GM04504 (cell line): ENCODE measurements at places on chromosomes 6 and 20.
A peak's percentile ranks its signal among the peaks of the same experiment; 100 is the strongest.

- no peak for DNase-seq
These were observed 14.7 kb downstream of the FILIP1 start for GRCh38 chr6:75478929-75479328.

DNA sequence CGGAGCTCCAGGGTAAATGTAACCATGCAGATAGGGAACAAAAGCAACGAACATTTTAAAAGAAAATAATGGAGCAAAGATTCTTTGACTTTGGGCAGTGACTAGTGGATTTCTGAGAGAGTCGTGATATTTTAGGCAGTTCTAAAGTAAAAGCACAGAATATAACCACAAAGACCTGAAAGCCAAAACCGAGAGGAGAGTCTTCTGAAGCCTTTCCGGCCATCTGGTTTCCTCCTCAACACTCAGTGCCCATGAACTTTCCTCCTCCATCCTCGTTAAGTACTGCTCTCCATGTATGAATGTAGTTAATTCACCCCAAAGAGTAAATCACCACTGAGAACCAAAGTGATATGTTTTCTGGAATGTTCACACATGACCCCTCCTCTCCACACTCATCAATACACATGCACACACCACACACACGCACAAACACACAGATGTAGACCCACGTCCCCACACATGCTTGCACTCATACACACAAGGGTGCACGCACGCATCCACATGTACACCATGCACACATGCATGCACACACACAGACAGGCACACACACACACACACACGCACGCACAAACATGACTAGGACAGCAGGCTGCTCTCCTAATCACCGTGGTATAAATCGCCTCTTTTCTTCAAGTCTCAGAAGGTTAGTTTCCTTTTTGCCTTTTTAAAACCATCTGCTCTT lies 109.5 kb downstream of the MYLK4 start:
- DNase-seq, result no peak

DNA sequence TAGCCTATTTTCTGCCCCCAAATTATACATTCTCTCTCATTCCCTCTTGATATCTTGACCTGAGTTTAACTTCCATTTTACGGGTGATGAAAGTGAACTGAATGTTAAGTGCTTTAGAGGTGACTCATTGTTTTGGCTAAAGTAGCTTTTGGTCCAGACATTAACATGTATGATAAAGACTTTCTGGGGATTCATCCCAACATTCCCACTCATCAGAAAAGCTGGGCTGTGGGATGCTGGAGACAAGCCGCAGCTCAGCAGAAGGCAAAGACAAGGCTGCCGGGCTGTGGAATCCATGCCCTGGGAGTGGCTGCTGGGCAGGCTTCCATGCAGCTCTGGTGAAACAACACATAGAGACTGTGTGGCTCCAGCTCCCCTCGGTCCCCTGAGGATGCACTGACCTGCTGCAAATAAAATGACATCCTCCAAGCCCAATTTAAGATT lies 89.9 kb upstream of the SYNDIG1 start:
- DNase-seq, result no peak

- no peak for DNase-seq
These were observed 1007.9 kb upstream of the CITED2 start for GRCh38 chr6:140382355-140382754.

- DNase-seq, result no peak
These were observed 52.4 kb downstream of the SYNJ2 start for GRCh38 chr6:158033751-158034702.

GRCh38 chr6:138673346-138674014 lies 100.1 kb upstream of the CCDC28A start:
- DNase-seq, result no peak

- no peak for DNase-seq
These were observed 44.0 kb downstream of the PAK5 start for GRCh38 chr20:9794831-9795230.

DNA sequence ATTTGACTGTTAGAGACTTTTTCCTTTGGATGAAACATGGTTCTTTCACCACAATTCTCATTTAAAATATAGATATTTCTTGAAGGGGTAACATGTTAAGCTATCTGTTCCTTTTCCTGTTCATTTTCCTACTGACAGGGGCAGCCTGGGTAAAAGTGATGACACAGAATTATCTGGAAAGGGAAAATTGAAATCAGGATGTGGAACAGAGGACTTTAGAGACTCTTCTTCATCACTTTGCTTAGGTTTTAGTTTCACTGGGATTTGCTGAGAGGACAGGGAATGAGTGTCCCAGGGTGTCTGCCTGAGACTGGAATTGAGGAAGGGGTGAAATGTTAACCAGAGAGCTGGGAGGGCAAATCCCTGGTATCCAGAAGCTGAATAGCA lies 116.0 kb downstream of the RNF144B start:
- no peak for DNase-seq

DNA sequence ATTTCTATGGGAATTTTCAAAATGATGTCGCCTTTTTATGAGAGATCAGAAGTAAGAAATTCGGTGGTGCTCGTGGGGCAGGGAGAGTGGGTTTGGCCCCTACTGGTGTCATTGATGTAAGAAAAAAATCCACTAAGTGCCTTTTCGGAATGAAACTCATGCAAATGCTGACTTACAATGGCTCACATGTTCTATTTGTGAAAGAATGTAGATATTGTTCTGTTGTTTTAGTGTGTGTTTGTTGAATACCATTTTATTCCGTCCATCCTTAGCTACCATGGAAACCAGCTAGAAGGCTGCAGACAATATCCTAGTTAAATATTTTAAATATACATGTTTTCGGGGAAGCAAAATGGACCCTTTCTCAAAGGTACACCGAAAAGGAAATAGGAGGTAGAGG lies 304.9 kb downstream of the TAF4 start:
- no peak for DNase-seq

DNA sequence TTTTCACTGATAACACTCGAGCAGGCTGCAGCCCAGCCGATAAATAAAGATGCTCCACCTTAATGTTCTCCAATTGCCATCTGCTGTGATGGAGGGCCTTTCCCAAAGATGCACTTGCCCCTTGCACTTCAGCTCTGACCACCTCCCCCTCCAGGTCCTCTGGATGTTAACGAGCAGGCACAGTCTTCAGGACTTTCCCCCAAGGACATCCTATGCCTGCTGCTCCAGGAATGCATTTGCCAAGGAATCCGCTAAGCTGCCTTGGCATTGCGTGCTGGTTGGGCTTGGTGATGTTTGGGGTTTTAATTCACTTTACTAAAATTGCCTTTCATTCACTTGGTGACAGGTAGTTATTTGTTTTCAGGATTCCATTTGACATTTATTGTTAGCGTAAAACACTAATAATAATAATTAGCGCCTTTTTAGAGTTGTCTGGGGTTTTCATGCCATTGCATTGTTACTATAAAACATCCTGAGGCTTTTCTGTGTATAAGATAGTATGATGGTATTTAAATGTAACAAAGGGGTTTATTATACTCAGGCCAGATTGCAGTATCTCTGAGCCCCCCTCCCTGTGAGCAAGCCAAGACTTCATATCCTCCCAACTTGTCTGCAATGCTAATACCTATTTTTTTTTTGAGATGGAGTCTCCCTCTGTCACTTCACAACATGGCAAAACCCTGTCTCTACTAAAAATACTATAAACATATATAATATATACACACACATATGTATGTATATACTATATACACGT lies 66.7 kb upstream of the TSHZ2 start:
- DNase-seq, result no peak

GRCh38 chr20:664151-664550 lies 11.2 kb upstream of the SRXN1 start:
- DNase-seq, result no peak

DNA sequence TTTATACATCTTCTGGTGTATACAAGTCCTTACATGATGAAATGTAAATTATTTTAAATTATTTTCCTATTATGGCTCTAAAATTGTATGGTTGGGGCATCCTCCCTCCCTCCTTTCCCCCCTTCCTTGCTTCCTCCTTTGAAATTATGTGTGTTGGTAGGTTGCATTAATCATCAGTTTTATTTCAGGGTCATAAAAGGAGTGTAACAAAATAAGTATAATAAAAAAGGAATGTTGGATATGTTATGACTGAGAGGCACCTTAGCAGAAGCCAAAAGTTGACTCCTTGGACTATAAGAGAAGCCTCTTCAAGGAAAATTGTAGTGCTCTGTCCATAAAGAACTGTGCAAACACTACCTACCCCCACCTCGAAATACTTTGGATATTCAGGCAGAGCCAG lies 46.6 kb upstream of the PTPRK start:
- no peak for DNase-seq

- DNase-seq, result no peak
These were observed 24.5 kb downstream of the KIAA0408 start for GRCh38 chr6:127434651-127435050.

- no peak for DNase-seq
These were observed 84.8 kb downstream of the ELOVL5 start for GRCh38 chr6:53263917-53264316.

GRCh38 chr6:20511852-20512251 lies 22.4 kb upstream of the CDKAL1 start:
- DNase-seq, result no peak

DNA sequence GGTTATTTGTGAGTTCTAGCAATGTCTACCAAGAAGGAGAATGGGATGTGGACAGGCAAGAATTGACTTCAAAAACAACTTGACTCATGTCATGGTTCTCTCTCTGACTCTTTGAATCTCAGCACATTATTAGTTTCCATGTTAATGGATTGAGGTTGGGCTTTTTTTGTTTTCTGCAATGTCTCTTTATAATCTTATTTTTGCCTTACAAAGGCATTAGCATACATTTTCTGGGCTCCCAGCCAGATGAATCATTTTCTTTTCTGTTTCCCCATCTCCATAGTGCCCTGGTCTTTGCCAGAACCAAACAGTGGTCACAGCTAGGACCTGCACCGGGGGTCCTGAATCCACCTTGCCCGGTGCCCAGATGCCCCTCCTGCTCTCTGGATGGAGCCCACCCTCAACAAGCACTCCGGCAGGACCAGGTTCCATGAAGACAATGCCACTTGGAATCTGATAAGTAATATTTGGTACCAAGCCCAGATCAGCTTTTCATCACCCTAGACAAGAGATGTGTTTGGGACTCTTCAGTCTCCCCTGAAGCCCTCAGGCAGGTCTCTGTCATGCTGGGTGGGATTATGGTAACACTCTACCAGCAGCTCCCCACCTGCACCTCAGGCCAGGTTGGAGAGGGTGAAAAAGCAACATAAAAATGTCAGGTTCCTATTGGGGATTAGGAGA lies 266.7 kb upstream of the SULF2 start:
- DNase-seq, result peak; percentile 70

DNA sequence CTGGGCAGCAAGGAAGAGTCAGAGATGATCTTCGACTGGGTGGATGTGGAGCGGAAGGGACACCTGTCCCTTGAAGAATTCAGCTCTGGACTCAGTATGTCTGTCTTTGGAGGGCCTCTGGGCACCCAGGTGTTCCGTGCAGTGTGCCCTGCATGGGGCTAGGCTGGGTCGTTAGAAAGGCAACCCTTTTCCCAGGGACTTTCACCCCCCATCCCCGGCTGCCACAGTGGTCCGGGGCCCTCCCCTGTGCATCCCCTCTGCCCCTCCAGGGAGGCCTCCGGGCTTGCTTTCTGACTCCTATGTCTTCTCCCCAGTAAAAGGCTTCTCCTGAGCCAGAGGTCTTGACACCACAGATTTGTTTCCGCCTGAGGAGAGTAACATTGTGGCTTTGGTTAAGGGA lies 16.2 kb downstream of the RAB44 start:
- no peak for DNase-seq

DNA sequence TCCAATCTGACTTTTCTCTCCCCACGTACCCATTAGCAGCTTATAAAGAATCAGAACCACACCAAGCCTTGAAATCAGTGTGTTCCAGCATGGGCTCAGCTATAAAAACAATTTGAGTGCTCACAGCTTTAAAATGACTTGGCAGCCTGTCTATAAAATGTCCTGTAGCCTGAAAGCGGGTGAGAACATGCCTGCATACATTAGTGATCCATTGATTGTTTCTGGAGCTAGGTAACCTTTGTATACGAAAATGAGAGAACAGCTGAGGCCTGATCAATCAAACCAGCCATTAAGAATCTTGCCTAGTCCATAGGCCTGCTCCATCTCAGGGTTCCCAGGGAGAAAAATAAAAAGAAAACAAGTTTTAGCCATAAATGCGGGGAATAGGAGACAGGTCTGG lies 245.8 kb upstream of the SULF2 start:
- no peak for DNase-seq

DNA sequence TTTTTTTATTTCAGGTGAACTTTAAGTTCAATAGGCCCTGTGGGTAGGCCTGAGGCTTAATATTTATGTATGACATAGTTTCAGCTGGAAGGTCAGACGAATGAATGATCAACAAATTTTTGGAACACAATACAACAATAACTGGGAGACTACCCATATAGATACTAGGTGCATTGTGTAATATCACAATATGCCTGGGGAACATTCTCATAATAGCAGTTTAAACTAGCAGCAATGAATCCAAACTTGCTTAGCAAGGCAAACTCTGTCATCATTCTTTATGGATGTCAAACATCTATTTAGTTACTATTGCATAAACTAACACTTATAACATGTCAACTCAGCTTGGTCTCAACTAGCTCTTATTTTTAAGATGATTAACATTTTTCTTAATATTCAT lies 49.3 kb downstream of the ELOVL4 start:
- DNase-seq, result no peak

DNA sequence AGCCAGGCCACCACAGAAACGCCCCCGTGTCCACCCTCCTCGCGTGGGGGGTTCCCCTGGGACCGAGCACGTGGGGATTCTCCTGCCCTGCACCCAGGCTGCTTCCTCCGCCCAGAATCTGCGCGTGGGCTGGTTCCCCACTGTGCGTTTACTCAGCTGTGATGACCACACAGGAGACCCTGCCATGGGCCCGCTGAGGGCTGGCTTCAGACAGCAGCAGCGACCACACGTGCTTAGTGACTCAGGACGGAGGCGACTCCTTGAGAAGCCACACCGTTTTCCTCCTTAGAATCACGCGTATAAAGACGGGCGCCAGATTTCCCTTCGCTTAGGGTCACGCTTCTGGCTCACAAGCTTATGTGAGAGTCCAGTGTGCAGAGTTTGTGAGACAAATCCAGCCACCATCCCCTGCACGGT lies 63.9 kb upstream of the PDE10A start:
- DNase-seq, result no peak

DNA sequence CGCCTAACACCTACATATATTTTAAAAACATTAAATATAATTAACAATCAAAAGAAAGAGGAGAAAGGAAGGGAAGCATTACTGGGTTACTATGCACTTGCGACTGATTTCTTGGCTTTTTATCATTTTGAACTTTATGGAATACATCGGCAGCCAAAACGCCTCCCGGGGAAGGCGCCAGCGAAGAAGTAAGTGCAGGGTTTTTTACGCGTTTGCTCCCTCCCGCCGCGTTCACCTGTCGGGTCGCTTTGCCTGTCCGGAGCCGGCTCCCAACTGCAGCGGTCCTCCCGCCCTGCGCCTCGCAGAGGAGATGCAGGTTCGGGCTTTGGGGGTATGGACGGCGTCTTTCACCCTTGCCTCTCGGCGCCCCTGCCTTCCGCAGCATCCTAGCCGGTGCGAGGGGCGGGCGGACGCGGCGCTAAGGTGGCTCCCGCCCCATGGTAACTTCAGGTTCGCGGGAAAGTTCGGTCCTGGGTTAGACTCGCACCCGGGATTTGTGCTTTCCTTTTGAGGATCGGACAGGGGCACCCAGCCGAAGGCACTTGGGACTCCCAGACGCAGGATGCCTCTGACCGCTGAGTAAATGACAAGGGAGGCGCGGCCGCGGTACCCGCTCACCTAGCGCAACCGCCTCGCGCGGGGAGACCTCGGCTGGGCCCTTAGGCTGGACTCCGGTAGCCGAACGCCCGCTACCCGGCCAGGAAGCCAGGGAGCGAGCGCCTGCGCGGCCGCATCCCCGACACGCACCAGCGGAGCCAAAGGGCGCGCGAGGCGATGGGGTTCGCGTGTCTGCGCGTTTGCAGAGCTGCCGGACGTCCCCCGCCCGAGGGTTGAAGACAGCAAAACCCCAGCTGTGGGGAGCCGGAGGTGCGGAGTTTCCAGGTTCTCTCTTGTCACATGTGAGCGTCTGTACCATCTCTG lies 891 bp downstream of the RSPO3 start:
- DNase-seq, result no peak
